ENCODE measurements at places on chromosomes 7 and 10. TPM values are rescaled to one million over a fixed set of nuclear protein-coding genes. Genes with fewer than 3 reads are reported as not detected.

Gene ZC3HAV1
- 118 TPM for total RNA-seq

- H3K4me1 ChIP-seq, result peaks cover 29% of the 10 kb centered on the region
- H3K27ac ChIP-seq, result no peak overlapping the region
- no peaks in the 10 kb centered on the region for H3K27me3 ChIP-seq
- H3K36me3 ChIP-seq, result no peaks in the 10 kb centered on the region
- H3K4me3 ChIP-seq, result no peak overlapping the region
Observed at GRCh38 chr10:88106366-88106765, 242.9 kb downstream of the PTEN start.

GRCh38 chr7:157490465-157490912 lies 153.7 kb downstream of the DNAJB6 start:
- peak; percentile 50 for DNase-seq
- peaks cover 19% of the 10 kb centered on the region for H3K27me3 ChIP-seq
- H3K36me3 ChIP-seq, result peaks cover 8% of the 10 kb centered on the region
- H3K27ac ChIP-seq, result peak overlapping the region; percentile 54

DNA sequence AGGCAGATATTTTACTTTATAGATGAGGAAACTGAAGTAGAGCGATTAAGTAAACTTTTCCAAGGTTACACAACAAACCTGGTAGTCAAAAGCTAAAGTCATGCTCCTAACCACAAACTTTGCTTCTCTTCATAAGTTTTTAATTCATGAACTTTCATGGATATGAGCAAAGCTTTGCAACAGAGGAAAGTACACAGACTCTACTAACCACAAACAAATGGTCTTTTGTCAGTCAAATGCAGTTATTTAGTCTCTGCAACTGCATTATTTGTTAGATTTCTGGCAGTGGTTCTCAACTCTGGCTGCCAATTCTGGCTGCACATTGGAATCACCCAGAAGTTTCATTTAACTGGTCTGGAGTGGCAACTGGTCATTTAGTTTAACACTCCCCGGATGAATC lies 140.6 kb upstream of the TMEM168 start:
- peaks cover 22% of the 10 kb centered on the region for H3K36me3 ChIP-seq
- H3K4me3 ChIP-seq, result no peak overlapping the region
- peaks cover 38% of the 10 kb centered on the region for H3K4me1 ChIP-seq
- H3K27me3 ChIP-seq, result no peaks in the 10 kb centered on the region
- no peak overlapping the region for H3K27ac ChIP-seq

DNA sequence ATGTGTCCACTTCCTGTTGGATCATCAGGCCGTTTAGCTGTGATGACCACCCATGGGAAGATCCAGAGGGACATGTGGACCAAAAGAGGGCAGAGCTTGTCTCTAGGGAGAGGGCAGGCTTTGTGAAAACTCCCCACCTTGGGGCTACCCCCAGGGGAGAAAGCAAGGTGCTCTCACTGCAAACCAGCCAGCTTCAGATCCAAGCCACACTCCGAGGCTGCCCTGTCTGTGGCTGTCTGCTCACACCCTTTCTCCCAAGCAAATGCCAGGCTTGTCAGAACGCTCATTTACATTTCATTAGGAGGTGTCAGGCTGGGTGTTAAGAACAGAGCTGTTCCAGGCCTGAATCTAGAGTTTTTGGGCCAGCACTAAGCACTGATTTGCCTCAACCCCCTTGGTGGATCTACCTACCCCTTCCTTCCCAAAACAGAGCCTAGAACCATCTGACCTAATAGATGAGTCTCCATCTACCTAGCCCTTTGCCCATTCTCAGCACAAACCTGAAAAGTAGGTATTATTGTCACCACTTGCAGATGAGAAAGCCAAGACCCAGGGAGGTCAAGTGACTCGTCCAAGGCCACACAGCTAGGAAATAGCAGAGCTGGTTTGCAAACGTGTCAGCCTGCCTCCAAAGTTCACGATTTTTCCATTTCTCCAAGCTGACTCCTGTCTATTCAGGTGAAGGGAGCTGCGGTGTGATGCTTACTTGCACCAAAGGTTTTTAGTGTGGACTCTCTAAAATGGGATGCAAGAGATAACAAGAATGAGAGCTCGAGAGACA lies 130.9 kb downstream of the EMX2 start:
- no peak overlapping the region for H3K27ac ChIP-seq
- no peak overlapping the region for H3K4me3 ChIP-seq
- no peaks in the 10 kb centered on the region for H3K4me1 ChIP-seq
- H3K36me3 ChIP-seq, result no peaks in the 10 kb centered on the region
- DNase-seq, result no peak
- peaks cover 16% of the 10 kb centered on the region for H3K27me3 ChIP-seq
